GM04503 (cell line): ENCODE measurements at places on chromosomes 5 and 9.

GRCh38 chr9:104895572-104895971, 32.4 kb downstream of the ABCA1 start:
- DNase-seq, result no peak

- no peak for DNase-seq
Measured at GRCh38 chr5:2190549-2190948, 307.8 kb upstream of the IRX4 start.

GRCh38 chr9:94568250-94568889, 13.5 kb downstream of the PCAT7 start:
- no peak for DNase-seq

GRCh38 chr9:133856798-133857197, 118.6 kb upstream of the SARDH start:
- no peak for DNase-seq

DNA sequence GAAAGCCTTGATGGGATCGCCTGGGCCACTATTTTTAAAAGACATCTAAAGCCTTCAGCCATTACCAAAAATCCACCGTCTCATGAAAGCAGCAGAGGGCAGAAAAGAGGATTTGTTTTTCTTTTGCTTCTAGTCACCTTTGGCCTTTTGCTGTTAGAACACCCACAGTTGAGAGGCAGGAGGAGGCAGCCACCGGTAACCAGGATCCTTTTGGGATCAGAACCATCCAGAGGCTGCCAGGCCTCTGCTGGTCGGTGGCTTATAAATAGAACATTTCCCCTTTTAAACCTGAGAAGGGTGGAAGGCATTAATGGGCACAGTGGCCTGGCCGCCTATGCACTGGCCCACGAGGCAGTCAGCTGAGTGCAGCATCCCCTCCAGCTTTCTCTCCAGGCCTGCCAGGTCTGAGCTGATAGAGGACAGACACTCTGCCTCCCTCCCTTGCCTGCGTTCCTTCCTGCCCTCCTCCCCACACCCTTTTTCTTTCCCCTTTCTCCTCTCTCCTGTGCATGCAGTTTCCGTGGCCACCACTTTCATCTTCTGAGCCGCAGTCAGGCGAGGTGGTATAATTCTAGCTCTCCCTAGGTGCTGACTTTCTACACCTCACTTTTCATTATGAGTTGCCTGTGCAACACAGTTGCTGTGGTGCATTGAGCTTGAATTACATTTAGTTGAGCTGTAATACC, 253.4 kb downstream of the ARHGAP26 start:
- no peak for DNase-seq

DNA sequence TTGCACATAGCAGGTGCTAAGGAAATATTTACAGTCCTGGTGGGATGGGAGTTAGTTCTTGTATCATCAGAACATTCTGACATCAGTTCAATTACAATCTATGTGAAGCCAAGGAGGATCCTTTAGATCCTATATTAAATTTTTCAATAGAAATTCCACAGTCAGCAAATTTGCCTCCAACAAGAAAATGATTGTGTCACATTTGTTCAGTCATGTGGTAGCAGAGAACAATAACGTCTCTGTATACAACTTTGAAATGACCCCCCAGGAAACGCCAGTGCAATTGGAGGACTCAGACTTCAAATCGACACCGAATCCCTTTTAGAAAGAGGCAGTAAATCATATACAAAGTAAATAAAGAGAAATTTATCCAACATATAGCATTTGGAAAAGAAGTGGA, 392.1 kb downstream of the DTWD2 start:
- DNase-seq, result no peak

DNA sequence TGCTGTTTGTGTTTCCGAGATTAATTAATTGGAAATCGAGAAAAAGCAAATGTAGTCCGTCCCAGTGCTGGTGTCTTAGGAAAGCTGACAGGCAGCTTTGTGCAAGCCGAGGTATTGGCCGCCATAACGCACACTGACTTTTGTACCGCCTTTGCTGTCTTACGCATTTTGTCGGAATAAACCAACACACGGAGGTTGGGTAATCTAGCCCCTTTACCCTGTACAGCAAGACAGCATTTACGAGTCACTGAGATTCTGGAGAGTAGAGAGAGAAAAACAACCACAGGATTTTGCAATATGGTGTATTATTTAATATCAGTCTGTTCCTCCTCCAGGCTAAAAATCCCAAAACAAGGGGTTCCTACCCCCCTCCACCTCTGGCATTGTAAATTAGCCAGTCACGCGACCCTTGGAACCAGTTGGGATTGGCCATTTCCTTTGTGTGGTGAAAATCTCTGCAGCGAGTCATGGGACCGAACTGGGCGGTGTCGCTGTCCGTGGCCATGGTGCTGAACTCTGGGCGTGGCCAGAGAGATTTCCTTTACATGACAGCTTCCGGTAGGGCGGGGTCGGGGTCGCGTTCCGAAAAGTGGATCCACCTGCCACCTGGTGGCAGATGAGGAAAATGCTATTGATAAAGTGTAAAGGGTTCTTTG, 10.3 kb upstream of the PCDHB1 start:
- peak; percentile 3 for DNase-seq
